ENCODE measurements at places on chromosomes 2 and 18.

DNA sequence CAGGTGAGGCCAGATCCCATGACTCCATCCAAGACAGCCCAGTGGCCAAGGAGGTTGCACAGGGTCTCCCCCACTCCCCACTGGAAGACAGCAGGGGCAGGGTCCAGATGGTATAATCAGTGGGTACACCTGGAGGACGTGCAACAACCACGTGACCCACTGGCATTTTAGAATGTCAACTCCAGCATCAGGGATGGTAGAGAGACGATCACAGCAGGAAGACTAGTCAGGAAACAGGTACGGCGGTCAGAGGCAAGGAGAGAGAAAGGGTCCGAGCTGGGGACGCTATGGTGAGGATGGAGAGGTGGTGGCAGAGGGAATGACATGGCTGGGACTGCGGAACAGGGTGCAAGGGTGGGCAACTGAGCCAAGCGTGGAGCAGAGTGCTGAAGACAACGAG is 23.0 kb downstream of the SERTAD2 start:
- DNase-seq: no peak

- DNase-seq: no peak
Measured at GRCh38 chr2:43464590-43464989, 131.2 kb downstream of the THADA start.

DNA sequence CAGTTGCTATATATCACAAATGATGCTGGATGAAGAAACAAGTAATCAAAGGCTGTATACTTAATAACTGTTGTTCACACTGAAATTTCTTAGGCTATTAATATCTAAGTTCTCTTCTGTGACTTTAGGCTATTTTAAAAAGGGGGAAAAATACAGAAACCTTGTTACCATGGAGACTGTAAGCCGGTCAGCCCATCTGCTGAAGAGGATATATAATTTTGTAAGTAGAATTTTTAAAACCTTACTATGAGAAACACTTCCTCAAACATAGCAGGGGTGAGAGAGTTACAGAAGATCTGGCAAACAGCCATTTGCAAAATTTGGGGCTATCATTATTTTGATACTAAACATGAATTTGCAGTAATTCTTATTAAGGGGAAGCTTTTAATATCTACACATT is 27.8 kb downstream of the CACNB4 start:
- DNase-seq: no peak

GRCh38 chr2:9639000-9639602 is 8.3 kb upstream of the YWHAQ start:
- DNase-seq: no peak

- no peak for DNase-seq
Measured at GRCh38 chr2:133345638-133346037, 222.6 kb downstream of the NCKAP5 start.

DNA sequence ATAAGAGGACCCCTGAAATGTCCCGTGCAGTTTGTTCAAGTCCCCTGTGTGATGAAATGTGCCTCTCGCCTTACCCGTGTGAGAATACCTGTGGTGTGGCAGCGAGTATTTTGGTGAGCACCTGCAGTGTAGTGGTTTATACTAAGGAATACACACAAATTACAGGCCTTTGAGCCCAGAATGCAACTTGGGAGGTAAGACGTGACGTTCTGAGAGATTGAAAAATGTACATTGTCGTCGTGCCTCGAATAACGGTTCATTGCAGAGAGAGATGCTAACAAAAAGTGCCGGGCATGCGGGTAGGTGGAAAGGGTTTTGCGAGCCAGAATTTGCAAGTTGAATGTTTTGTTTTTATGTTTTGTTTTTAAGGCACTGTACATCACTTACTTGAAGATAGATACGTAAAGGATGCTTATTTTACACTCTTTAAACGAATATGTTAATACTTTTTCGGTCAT is 867 bp downstream of the RBBP8 start:
- no peak for DNase-seq
